Breast epithelium (tissue), 4 donors: ENCODE measurements at places on chromosomes 11 and 22. TPM values are rescaled to one million over a fixed set of nuclear protein-coding genes. Genes with fewer than 3 reads are reported as not detected.

DNA sequence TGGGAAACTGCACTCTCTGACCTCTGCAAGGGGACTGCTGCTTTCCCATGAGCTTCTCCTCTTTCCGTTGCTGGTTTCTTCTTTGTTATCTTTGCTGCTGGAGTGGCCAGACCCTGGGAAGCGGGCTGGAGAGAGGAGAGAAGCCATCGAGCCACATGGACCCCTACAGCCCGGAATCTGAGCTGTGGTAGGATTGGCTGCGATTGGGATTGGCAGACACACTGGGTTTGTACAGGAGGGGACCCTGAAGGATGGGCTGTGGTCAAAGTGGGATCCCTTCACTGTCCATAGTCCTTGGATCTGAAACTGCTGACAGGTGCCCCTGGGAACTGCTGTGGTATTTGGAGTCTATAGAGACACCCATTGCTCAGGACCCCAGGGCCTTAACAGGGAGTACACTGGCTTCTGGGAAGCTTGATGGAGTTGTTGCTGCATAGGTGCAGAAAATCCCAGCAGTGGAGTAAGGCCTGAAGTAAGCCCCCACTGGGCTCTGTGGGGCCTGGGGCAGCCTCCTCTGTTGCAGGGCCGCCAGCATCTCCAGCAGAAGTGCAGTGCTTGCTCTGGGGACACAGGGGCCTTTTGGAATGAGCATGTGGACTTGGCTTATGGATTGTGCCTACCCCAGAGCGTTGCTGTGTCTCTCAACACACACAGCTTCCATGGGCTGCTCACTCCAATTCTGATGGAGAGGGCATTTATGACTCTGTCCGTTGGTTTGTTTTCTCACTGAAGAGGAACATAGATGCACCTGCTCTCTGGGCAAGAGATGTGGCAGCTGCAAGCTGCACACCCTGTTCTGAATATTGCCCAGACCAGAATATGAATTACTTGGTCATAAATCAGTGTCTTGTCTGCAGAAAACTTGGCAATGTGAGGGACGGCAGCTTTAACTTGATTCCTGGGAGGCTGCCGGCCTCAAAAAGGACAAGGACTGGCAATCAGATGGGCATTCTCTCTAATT is 32.0 kb downstream of the BCR start:
- no peaks in the 10 kb centered on the region for H3K27me3 ChIP-seq
- no peak overlapping the region for H3K27ac ChIP-seq
- DNase-seq, result no peak
- H3K4me3 ChIP-seq, result no peak overlapping the region
- no peaks in the 10 kb centered on the region for H3K36me3 ChIP-seq

DNA sequence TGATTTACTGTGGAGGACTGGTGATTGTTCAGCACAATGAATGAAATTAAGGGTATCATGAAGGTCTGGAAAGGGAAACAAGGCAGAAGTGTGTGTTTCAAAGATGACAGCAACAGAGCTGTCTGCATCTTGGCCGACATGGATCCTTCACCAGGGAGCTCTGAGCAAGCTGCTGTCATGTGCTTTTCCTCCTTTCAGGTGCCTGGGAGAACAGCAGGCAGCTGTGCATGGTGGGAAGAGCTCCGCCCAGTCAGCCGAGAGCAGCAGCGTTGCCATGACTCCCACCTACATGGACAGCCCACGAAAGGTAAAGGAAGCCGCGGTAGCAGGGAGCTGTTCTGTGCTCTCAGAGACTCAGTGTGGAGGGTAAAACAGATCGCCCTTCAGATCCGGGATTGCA is 87.1 kb upstream of the YWHAH start:
- no peaks in the 10 kb centered on the region for H3K4me1 ChIP-seq
- H3K36me3 ChIP-seq, result no peaks in the 10 kb centered on the region
- H3K27ac ChIP-seq, result no peak overlapping the region
- no peak for DNase-seq
- no peaks in the 10 kb centered on the region for H3K27me3 ChIP-seq
- H3K4me3 ChIP-seq, result no peak overlapping the region

DNA sequence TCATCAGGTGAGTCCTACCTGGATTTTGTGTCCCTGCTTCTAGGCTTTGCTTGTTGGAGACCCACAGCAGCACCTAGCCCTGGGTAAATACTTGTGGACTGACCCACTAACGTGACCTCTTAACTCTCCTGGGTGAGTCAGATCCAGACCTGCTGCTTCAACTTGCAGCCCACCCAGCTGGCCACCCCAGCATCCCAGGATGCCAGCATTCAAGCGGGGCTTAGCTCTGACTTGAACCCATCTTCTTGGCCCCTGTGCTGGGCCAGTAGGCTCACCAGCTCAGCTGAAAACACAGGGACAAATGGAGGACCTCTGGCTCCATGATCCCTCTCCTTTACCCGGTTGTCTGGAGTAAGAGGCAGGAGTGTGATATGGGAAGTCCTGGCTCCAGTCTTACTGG is 33.5 kb downstream of the PARVG start:
- no peaks in the 10 kb centered on the region for H3K27me3 ChIP-seq
- no peak overlapping the region for H3K4me3 ChIP-seq
- H3K36me3 ChIP-seq, result no peaks in the 10 kb centered on the region

- H3K27me3 ChIP-seq, result no peaks in the 10 kb centered on the region
- H3K27ac ChIP-seq, result no peak overlapping the region
- DNase-seq, result no peak
- no peak overlapping the region for H3K4me3 ChIP-seq
These were observed 148.8 kb downstream of the DBX1 start for GRCh38 chr11:20011307-20011951.

DNA sequence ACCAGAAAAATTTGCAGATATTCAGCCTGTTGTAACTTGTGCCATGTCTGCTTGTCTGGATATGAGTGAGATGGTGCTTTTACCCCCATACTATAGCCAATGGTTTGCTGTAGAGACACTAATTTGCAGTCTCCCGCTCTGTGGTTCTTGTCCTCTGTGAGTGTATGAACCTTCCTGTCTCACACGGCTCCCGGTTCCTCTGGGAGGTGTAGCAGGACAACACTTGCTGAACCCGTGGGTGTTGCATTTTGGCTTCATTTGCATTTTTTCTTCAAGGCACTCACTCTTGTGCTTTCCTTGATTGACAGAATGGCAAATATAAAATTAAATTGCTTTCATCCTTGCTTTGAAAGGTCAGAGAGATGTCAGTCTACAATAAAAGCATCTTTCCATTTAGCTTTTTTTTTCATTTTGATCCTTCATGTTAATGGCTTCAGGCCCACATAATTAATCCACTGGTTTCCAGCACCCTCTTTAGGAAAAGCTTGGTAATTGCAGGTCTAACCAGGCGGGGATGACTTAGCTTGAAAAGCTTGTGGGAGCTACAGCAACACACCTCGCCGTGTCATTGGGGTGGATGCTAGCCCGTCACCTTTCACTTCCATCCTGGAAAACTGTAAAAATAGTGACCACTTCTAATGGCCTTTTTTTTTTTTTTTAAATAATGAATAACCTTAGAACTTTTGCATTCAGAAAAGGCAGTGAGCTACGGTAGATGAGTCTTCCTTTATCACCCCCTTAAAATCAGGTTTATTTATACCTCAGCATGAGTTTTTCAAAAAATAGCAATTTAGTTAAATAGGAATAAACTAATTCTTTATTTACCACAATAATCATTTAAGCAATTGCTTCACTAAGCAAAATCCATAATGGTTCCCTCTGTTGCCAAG is 27.4 kb upstream of the ST14 start:
- H3K27ac ChIP-seq, result no peak overlapping the region
- no peaks in the 10 kb centered on the region for H3K27me3 ChIP-seq
- no peak overlapping the region for H3K4me3 ChIP-seq
- H3K36me3 ChIP-seq, result peaks cover 6% of the 10 kb centered on the region

DNA sequence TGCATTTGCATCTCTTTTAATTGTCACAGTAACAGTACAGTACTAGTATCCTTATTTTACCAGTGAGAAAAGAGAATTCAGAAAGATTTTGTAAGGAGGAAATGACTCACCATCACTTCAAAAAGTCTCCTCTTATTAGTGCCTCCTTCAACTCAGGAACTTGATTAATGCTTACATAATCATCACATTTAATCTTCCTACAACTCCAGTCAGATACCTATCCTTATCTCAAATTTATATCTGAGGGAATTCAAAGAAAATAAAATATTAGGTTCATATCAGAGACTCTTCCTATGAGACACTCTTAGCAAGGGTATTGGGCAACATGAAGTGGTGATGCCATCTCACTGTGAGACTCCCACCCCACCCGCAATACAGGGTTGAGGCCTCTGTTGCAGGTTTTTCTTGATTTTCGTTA is 26.1 kb upstream of the CTSC start:
- no peaks in the 10 kb centered on the region for H3K4me1 ChIP-seq
- no peaks in the 10 kb centered on the region for H3K36me3 ChIP-seq
- no peak overlapping the region for H3K4me3 ChIP-seq
- H3K27me3 ChIP-seq, result no peaks in the 10 kb centered on the region
- DNase-seq, result no peak

DNA sequence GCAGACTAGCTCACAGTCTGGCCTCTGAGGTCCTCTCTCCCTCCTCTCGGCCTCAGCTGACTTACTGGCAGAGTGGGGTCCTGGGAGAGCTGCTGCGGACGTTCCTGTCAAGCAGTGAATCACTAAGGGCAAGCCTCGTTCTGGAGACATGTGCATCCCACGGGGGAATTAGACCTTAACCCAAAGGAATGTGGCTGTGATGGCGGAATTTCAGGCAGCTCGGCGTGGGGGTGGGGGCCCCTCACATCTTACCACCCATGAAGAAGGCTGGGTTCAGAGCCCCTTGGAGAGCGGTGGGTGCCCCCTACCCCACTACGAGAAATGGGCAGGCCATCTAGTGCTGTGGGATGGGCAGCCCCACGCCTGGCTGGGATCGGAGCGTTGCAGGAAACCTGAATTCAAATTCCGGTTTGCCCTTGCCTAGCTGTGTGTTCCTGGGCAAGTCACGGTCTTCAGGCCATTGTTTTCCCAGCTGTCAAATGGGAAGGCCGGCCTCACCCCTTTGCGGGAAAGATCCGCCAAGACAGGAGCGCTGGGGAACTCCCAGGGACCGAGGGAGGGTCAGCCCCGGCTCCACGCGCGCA is 554 bp downstream of the LRRC32 start:
- H3K4me1 ChIP-seq, result no peaks in the 10 kb centered on the region
- H3K27me3 ChIP-seq, result no peaks in the 10 kb centered on the region
- DNase-seq, result no peak
- H3K36me3 ChIP-seq, result no peaks in the 10 kb centered on the region

- H3K4me3 ChIP-seq, result no peak overlapping the region
- no peak for DNase-seq
- no peaks in the 10 kb centered on the region for H3K36me3 ChIP-seq
- no peaks in the 10 kb centered on the region for H3K4me1 ChIP-seq
These were observed 16.4 kb upstream of the C11orf96 start for GRCh38 chr11:43925932-43926505.

DNA sequence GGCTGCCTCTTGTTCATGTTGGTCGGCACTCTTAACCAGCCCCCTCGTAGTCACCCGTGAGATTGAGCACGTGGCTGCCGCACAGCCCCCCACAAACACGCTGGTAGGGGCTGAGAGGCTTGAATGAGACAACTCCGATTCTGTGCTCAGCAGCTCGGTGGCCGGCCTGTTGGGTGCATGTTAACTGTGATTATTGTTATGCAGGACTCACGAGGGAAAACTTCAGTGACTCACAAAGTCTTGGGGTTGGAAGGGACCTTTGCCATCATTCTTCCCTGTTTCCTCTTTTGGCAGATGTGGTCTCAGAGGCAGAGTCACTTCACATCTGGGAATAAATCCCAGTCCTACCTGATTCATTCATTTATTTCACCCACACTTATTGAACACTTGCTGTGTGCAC is 75.2 kb downstream of the ADAMTS15 start:
- H3K27ac ChIP-seq, result peak overlapping the region; percentile 78
- DNase-seq, result no peak

- DNase-seq, result no peak
- H3K27me3 ChIP-seq, result no peaks in the 10 kb centered on the region
- H3K4me1 ChIP-seq, result no peaks in the 10 kb centered on the region
- no peaks in the 10 kb centered on the region for H3K36me3 ChIP-seq
- no peak overlapping the region for H3K4me3 ChIP-seq
- no peak overlapping the region for H3K27ac ChIP-seq
These were observed 7.1 kb upstream of the MYBPC3 start for GRCh38 chr11:47359586-47359985.

GRCh38 chr22:27670701-27671412 is 130.7 kb downstream of the MN1 start:
- H3K36me3 ChIP-seq, result no peaks in the 10 kb centered on the region
- no peaks in the 10 kb centered on the region for H3K27me3 ChIP-seq
- no peak overlapping the region for H3K27ac ChIP-seq

Gene HBD
- total RNA-seq, result not detected

Gene MS4A3
- not detected for total RNA-seq
